Activated CD4-positive, alpha-beta T cell treated with anti-CD3 and anti-CD28 coated beads, Interleukin-2, amount 10 ng/mL, durations not matched to agents 24 days and 14 days (primary cell): ENCODE measurements at places on chromosomes 5 and 9. TPM values are rescaled to one million over a fixed set of nuclear protein-coding genes. Genes with fewer than 3 reads are reported as not detected.

SPACA9 gene
- 0.91 and 0.92 TPM in 2 replicates for total RNA-seq

DNA sequence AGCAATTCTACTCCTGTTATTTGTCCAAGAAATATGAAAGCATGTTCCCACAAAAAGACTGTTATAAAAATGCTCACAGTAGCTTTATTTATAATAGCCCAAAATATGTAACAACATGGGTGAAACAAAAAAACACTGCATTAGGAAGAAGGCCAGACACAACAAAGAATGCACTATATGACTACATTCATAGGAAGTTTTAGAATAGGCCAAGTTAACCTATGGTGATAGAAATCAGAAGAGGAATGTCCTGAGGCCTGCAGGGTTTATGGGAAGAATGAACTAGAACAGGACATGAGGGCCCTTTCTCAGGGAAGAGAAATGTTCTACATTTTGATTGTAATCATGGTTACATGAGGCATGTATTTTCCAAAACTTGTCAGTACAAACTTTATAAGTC, 24.7 kb upstream of the TAS2R1 start:
- DNase-seq: no peak

OR13J1 gene
- total RNA-seq: not detected in 2 replicates

DNA sequence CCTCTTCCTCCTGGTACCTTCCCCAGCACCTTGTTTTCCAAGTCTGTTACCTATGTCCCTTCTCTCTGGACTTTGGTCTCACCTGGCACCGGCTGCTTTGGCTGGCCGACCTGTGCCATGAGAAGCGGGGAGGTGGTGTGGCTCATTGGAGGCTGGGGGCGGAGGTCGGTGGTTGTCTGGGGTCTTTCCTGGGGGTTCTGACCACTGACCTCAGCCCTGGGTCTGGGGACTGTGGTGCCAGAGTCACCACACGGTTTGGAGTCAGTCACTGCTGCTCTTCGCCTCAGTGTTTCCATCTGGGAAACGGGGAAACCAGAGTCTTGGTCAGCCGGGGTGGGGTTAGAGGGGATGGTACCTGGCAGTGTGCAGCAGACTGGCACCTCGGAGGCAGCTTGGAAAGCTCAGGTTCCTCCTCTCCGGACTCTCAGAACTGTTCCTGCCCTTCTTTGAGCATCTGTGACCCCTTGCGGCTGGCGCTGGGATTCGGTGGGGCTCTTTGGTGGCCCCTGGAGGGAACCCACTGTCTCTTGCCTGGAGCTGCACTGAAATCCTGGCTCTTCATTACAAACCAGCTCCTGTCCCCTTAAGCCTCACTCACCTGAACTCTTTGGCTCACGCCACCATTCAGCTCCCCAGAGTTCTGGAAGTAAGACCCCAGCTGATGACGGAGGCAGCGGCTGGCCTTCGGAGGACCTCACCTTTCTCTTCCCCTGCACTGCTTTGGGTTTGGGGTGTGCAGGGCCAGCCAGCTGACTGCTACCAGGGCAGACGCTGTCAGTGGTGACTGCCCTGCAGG, 4.1 kb upstream of the RXRA start:
- no peak for DNase-seq

RGS7BP gene
- not detected in 2 replicates for total RNA-seq

IL3 gene
- total RNA-seq: 67.7 and 71.3 TPM in 2 replicates

- DNase-seq: no peak
Observed at GRCh38 chr9:125137200-125137599, 6.1 kb downstream of the SCAI start.

GRCh38 chr9:108049026-108049607, 559.5 kb upstream of the KLF4 start:
- DNase-seq: no peak

GRCh38 chr5:157160001-157160400, 6.1 kb downstream of the GARIN3 start:
- DNase-seq: peak; percentile 75

- DNase-seq: no peak
Observed at GRCh38 chr9:13141629-13142028, 137.9 kb downstream of the MPDZ start.

- DNase-seq: no peak
Observed at GRCh38 chr9:76803762-76804161, 39.5 kb downstream of the PCA3 start.

GRCh38 chr9:26457151-26457550, 435.5 kb downstream of the CAAP1 start:
- no peak for DNase-seq

DNA sequence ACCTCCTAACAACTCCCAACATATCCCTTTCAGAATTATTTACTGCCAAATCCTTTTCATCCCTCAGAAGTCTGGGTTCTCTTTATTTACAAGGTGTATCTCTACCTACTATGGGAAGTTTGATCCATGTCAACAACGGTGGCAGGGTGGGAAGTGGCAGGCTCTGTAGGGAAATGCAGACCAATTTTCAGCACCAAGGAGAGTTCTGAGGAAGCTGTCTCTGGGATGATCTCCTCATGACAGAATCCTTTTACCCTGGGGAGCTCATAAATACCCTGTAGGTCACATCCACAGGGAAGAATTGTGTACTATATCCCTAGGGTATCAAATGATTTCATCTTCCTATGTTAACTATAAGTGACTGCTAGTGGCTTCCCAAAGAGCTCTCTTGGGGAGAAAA, 107.8 kb upstream of the NEK6 start:
- peak; percentile 50 for DNase-seq

GRCh38 chr9:135797507-135798262, 95.7 kb downstream of the KCNT1 start:
- DNase-seq: peak; percentile 76

CEMIP2 gene
- total RNA-seq: 47.7 and 55.1 TPM in 2 replicates

- no peak for DNase-seq
Observed at GRCh38 chr9:112447283-112447761, 39.3 kb upstream of the KIAA1958 start.

KIF4B gene
- total RNA-seq: 0.07 TPM in 1 of 2 replicates, not detected in the other

WNT8A gene
- not detected in 2 replicates for total RNA-seq

GRCh38 chr5:2563046-2563445, 188.4 kb downstream of the IRX2 start:
- no peak for DNase-seq

PCDHGA7 gene
- total RNA-seq: 0.05 and 0.23 TPM in 2 replicates

DNA sequence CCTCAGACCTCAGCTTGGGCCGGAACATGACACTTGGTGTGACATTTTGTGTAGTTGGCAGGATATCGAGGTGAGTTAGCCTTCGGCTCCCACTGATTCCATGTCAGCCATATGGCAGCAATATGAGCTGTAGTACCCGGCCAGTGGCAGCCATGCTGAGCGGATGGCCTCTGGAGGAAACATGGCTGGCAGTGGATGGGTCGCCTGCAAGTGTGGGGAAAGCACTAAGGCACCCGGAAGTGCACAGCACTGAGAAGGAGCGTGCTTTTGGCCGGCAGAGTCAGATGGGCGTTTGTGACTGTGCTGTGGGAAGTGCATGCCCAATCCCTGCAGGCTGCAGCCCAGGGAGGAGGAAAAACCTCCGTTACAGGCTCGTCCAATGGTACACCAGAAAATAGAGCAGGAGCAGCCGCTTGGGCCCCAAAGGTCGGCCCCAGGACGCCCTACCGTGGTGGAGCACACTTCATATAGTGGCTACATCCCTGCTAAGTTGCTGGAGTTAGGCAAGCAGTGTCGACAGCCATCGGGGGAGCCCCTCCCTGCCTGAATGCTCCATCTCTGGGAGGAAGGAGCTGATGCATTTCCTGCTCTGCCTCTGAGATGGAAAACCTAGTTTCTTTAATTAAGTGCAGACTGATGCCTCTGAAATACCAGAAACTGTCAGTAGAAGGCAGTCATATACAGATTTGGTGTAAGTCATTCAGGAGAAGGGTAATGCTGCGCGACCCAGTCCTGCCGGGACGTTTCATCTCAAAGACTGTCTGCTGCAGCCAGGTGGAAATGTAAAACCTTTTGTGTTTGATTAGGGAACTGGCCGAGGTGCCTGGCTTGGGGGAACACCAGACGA, 2185.8 kb upstream of the ACO1 start:
- no peak for DNase-seq

DNA sequence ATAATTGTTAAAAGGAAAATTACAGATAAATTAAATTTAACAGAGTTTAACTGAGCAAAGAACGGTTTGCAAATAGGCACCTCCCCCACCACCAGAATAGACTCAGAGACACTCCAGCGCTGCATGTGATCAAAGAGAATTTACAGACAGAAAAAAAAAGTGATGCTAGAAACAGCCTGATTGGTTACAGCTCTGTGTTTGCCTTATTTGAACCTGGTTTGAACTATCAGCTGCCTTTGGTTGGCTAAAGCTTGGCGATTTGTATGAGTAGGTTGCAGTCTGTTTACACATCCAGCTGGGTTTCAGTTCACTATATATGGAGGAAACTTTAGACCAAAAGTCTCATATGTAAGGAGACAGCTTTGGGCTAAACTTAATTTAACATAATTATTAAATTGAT, 249.1 kb downstream of the ENC1 start:
- no peak for DNase-seq

UNC13B gene
- total RNA-seq: 0.47 and 0.51 TPM in 2 replicates

- DNase-seq: no peak
Observed at GRCh38 chr5:138890644-138891043, 15.5 kb upstream of the LRRTM2 start.

FIBCD1 gene
- not detected in 2 replicates for total RNA-seq

- DNase-seq: peak; percentile 73
Observed at GRCh38 chr5:143828710-143829109, 16.7 kb downstream of the HMHB1 start.

DNA sequence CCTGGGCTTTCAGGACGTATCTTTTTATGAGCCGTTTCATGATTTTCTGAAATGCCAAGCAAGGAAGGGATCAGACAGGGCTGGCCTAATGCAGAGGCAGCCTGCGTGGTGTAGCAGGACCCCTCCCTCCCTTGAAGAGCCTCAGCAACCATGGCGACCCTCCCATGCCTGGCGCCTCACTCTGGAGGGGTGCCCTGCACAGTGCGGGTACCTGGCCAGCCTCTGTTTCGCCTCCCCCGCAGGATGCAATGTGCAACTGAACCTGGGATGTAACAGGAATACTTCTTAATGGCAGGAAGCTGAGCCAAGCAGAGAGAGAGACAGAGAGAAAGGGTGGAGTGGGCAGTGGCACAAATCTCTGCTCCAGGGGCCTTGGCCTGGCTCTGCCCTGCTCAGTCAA, 23.3 kb upstream of the SMIM32 start:
- DNase-seq: no peak

IFNB1 gene
- total RNA-seq: not detected in 2 replicates

MORN5 gene
- not detected in 2 replicates for total RNA-seq

- peak; percentile 69 for DNase-seq
Observed at GRCh38 chr5:32278406-32278805, 34.3 kb downstream of the MTMR12 start.

DNA sequence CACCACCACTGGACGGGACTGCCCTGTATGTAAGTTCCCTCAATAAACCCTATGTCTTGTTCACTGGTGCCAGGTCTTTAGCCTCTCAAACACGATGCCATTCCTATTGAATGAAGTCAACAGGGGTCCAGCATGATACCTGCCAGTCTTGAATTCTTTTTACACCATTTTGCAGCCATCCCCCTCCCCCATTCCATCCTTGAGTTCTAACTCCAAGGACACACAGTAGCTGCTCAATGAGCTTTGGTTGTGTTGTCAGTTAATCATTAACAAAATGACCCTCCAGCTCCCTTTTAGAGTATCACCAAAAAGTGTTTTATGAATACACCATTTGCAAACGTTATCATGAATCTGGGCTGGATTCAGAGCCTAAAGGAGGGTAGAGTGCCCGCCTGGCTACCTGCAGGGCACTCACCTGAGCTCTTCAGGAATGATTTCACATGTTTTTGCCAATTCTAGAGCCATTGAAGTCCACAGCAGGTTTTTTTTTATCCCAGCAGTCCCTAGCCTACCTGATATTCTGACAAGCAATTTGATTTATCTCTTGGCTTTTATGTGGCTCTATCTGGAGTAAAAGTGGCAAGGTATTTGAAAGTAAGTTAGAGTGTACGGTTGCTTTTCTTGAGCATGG, 271.8 kb downstream of the SMARCA2 start:
- DNase-seq: no peak
